ENCODE measurements at places on chromosomes 6 and 20.

DNA sequence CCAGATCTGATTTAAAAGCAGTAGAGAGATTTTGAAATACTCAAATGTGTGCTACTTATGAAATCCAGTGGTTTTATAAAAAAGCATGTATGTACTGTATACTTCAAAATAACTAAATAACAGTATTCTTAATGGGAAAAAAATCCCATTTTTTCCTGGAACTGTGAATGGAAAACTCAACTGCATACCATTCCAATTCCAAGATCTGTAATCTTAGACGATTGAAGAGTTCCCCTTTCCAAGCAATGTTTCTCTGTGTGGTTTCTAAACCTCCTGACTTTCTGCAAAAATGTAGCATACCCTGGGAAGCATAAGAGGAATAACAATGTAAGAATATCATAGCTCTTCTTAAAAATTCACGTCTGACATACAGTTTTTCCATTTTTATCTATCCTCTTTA, 40.3 kb upstream of the HIVEP2 start:
- no peak for DNase-seq

DNA sequence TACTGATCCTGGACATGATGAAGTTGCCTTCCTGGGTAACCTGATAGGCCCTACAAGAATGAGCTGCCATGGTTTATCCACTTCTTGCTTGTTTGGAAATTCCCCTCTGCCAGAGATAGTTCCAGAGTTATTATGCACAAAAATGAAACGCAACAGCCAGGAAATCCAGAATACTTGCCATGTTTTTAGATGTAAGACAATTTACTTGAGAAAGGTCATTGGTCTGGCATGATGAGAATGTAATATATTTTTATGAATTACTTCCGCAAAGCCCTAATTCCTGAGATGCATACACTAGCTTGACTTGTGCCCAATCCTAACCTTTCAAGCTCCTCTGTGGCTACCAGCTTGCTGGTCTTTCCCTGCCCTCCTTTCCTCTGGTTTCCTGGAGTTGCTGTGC, 27.9 kb upstream of the NT5E start:
- DNase-seq = no peak

- no peak for DNase-seq
Measured at GRCh38 chr6:169805242-169805838, 53.9 kb downstream of the ERMARD start.

- no peak for DNase-seq
Measured at GRCh38 chr6:80488190-80488589, 381.7 kb downstream of the BCKDHB start.

GRCh38 chr6:5506597-5506996, 245.3 kb downstream of the FARS2 start:
- DNase-seq = no peak

GRCh38 chr6:147738099-147738498, 229.6 kb downstream of the SAMD5 start:
- DNase-seq = no peak

DNA sequence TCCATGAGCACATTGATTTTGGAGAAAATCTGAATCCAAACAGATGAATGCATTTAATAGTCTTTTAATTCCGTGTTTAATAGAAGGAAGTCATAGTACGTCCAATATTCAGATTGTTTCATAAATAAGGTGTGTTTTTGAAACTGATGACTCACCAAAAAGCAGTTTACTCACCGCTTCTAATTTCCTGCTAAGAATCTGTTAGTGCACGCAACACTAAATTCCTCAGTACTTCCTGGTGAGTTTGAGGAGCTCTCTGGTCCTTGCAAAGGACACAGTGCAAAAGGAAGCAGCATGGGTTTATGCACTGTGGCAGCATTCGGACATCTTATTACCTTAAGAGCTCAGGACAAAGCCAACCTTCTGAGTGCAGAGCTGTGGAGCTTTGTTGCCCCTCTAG, 2.3 kb upstream of the ADGRF1 start:
- DNase-seq = no peak

DNA sequence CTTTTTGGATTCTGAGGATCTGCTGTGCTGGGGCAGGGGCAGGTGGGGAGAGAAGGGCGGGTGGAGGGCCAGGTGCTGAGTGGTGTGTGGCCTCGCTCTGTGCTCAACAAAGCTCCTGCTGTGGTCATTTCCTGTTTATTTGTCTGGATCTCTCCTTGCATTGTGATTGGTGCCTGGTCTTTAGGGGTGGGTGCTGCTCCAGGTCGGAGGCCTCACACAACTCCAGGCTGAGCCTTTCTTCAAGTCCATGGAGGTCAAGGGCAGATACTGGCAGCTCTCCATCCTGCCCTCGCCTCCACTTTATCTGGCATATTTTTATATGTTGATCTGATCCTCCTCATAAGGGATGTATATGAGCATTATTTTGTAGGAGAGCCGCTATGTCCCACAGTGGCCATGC, 36.2 kb downstream of the HLA-F start:
- no peak for DNase-seq

GRCh38 chr6:17820055-17820454, 113.3 kb upstream of the NUP153 start:
- DNase-seq = no peak
